ENCODE measurements at places on chromosomes 7 and 10. TPM values are rescaled to one million over a fixed set of nuclear protein-coding genes. Genes with fewer than 3 reads are reported as not detected.

SPDYE11 gene
- not detected for polyA plus RNA-seq

GRCh38 chr7:96481796-96482195 is 159.9 kb upstream of the SLC25A13 start:
- H3K36me3 ChIP-seq: no peaks in the 10 kb centered on the region
- no peak overlapping the region for H3K27ac ChIP-seq
- no peak for DNase-seq
- H3K4me1 ChIP-seq: peaks cover 11% of the 10 kb centered on the region

BHLHA15 gene
- polyA plus RNA-seq: not detected

COL28A1 gene
- polyA plus RNA-seq: not detected

CPEB3 gene
- not detected for polyA plus RNA-seq

DNA sequence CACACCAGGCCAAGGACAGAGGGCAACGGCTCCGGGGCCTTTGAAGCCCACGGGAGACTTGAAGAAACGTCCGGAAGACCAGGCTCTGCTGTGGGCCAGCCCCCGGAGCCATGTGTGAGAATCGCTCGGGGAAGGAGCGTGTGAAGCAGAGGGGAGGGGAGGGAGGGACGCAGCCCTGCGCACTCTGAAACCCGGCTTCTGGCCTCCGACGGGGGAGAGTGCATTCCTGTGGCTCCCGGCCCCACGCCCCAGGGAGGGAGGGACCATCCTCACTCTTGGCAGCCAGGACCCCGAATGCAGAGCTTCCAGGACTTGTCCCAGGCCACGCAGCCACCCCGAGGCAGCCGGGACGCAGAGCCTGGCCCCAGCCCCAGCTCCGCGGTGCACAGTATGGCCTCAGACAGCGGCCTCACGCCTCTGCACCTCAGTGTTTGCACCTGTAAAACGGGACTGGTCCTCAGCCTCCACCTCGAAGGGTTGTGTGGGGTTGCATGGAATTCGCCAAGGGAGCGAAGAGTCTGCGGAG is 67.4 kb downstream of the PDGFA start:
- no peak overlapping the region for H3K27ac ChIP-seq
- H3K36me3 ChIP-seq: no peaks in the 10 kb centered on the region
- peaks cover 10% of the 10 kb centered on the region for H3K4me1 ChIP-seq
- no peak for DNase-seq

ACTR3C gene
- 6.5 TPM for polyA plus RNA-seq

GRCh38 chr7:119271147-119271779 is 1001.7 kb upstream of the KCND2 start:
- H3K4me1 ChIP-seq: no peaks in the 10 kb centered on the region
- H3K36me3 ChIP-seq: no peaks in the 10 kb centered on the region
- no peak for DNase-seq
- H3K27me3 ChIP-seq: peaks cover 1% of the 10 kb centered on the region

- H3K4me1 ChIP-seq: peaks cover 2% of the 10 kb centered on the region
- no peak overlapping the region for H3K4me3 ChIP-seq
- H3K27ac ChIP-seq: peak overlapping the region; percentile 39
- peaks cover 38% of the 10 kb centered on the region for H3K36me3 ChIP-seq
- no peak for DNase-seq
- H3K27me3 ChIP-seq: peaks cover 3% of the 10 kb centered on the region
Observed at GRCh38 chr10:70879207-70879606, 9.2 kb downstream of the PCBD1 start.

DNA sequence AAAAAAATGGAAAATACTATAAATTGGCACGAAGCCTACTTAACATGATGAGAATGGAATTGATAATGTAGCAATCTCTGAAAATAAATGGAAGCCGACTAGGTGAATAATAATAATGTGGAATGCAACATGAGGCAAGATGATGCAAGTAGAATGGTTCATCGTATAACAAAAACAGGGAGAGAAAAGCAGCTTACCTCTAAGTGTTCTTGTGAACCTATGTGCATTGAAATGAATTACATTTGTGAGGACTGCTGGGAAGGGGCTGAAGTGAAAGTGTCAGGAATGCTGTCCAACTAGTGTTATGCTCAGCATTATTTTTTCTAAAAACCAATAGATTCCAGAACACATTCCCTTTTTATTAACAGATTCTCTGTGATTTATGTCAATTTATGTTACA is 440.6 kb upstream of the LRRN3 start:
- DNase-seq: no peak
- H3K27ac ChIP-seq: no peak overlapping the region
- H3K27me3 ChIP-seq: no peaks in the 10 kb centered on the region
- H3K4me1 ChIP-seq: no peaks in the 10 kb centered on the region

GRCh38 chr7:106448992-106449859 is 164.4 kb upstream of the NAMPT start:
- no peak overlapping the region for H3K4me3 ChIP-seq
- H3K36me3 ChIP-seq: no peaks in the 10 kb centered on the region
- H3K4me1 ChIP-seq: no peaks in the 10 kb centered on the region
- no peak overlapping the region for H3K27ac ChIP-seq

- no peaks in the 10 kb centered on the region for H3K27me3 ChIP-seq
- DNase-seq: no peak
- no peak overlapping the region for H3K4me3 ChIP-seq
- H3K36me3 ChIP-seq: peaks cover 4% of the 10 kb centered on the region
Observed at GRCh38 chr7:150399421-150400007, 20.4 kb downstream of the ZNF775 start.

GRCh38 chr10:100448951-100449350 is 13.9 kb upstream of the WNT8B start:
- H3K27me3 ChIP-seq: peaks cover 3% of the 10 kb centered on the region
- no peaks in the 10 kb centered on the region for H3K36me3 ChIP-seq
- H3K27ac ChIP-seq: no peak overlapping the region
- DNase-seq: no peak
- no peak overlapping the region for H3K4me3 ChIP-seq
- H3K4me1 ChIP-seq: no peaks in the 10 kb centered on the region

DNA sequence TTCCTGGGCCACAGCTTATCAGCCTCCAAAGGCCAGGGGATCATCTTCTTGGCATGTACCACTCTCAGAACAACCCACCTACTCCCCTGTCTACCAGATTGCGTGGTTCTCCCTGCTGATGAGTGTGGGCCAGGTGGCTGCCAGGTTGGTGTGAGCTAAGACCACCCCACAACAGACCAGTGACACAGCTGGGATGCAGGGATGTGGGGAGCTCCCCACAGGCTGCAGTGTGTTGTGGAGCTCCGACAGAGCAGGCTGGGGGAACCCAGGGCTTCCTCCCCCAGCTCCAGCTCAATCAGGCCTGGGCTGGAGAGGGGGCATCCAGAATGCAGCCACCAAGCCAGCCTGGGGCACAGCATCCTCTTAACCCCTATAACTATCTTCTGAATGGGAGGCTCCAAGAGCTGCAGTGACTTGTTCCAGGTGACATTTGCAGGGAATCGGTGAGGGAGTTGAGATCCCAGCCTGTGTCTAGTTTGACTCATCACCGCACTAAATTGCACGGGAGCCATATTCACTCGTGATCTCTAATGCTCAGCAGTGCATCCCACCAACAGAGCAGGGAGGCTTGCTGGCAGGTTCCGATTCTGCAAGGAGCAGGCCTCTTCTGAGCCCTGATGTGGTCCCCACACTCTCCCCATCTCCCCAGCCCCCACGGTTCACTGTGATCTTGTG is 596 bp upstream of the GDF2 start:
- no peak overlapping the region for H3K4me3 ChIP-seq
- H3K27ac ChIP-seq: no peak overlapping the region
- H3K36me3 ChIP-seq: no peaks in the 10 kb centered on the region
- no peaks in the 10 kb centered on the region for H3K4me1 ChIP-seq
- peaks cover 5% of the 10 kb centered on the region for H3K27me3 ChIP-seq

DNA sequence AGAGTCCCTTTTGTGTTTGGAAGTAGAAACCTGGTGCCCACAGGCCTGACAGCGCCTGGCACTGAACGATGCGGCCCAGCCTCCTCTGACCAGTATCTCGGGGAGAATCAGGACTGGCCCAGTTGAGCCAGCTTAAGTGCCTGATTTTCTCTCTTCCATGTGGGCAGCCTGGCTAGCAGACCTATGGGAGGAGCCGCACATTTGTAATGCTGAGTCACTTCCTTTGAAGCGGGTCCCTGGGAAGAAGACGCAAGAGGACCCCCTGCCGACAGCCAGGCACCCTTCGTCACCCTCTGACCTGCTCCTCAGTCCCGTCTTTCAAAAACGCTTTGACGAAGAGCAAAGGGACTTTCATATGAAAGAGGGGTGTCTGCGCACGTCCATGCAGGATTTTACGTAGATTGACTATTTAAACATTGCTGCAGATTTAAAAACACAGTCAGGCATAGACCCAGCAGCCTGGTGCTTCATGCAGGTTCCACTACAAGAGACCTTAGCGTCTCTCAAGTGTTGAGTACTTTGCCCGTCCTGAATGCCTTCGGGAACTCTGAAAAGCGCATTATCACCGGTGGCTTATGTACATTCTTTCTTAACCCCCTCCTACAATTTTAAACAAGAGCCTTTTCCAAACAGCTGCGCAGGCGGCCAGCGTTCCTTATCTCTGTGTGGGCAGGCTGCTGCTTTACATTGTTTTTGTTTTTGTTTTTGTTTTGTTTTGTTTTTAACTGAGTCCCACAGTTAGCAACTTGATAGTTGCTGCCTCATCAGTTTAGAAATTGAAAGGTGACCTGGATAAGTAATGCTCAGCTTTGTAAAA is 36.5 kb upstream of the AP5Z1 start:
- peaks cover 3% of the 10 kb centered on the region for H3K36me3 ChIP-seq
- H3K4me1 ChIP-seq: peaks cover 73% of the 10 kb centered on the region
- H3K4me3 ChIP-seq: no peak overlapping the region
- DNase-seq: no peak

FAM13C gene
- not detected for polyA plus RNA-seq

FKBP6 gene
- polyA plus RNA-seq: not detected

DNA sequence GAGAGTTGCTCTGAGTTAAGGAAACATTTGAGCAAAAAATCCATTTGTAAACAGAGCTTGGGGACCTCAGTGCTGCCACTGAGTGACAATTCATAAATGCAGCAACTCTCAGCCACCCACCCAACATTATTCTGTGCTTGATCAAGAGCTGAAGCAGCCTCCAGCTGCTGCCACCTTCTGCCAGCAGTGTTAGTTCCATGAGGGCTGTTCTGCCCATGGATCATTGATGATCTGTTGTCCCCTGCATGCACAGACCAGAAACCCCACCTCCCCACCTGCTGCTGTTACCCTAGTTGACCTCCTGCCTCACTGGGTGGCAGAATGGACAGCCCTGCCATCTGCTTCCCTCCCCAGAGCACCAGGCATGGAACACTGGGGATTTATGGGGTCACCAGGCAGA is 305.4 kb downstream of the KCNMA1 start:
- DNase-seq: no peak
- peaks cover 5% of the 10 kb centered on the region for H3K27me3 ChIP-seq
- H3K27ac ChIP-seq: no peak overlapping the region
- peaks cover 10% of the 10 kb centered on the region for H3K4me1 ChIP-seq

GRCh38 chr10:7412237-7412927 is 1.5 kb upstream of the SFMBT2 start:
- H3K4me3 ChIP-seq: peak overlapping the region; percentile 93
- DNase-seq: peak; percentile 23
- no peaks in the 10 kb centered on the region for H3K36me3 ChIP-seq
- H3K27ac ChIP-seq: no peak overlapping the region
- H3K4me1 ChIP-seq: peaks cover 34% of the 10 kb centered on the region

HEPACAM2 gene
- 0.11 TPM for polyA plus RNA-seq

TMEM225B gene
- polyA plus RNA-seq: 1.3 TPM

GRCh38 chr7:111328487-111328886 is 233.8 kb downstream of the IMMP2L start:
- no peak for DNase-seq
- H3K4me3 ChIP-seq: no peak overlapping the region
- no peaks in the 10 kb centered on the region for H3K36me3 ChIP-seq
- H3K27ac ChIP-seq: no peak overlapping the region

GRCh38 chr7:140342727-140343514 is 55.4 kb downstream of the SLC37A3 start:
- peaks cover 31% of the 10 kb centered on the region for H3K36me3 ChIP-seq
- DNase-seq: no peak
- H3K4me1 ChIP-seq: no peaks in the 10 kb centered on the region
- no peaks in the 10 kb centered on the region for H3K27me3 ChIP-seq
- H3K4me3 ChIP-seq: no peak overlapping the region

DNA sequence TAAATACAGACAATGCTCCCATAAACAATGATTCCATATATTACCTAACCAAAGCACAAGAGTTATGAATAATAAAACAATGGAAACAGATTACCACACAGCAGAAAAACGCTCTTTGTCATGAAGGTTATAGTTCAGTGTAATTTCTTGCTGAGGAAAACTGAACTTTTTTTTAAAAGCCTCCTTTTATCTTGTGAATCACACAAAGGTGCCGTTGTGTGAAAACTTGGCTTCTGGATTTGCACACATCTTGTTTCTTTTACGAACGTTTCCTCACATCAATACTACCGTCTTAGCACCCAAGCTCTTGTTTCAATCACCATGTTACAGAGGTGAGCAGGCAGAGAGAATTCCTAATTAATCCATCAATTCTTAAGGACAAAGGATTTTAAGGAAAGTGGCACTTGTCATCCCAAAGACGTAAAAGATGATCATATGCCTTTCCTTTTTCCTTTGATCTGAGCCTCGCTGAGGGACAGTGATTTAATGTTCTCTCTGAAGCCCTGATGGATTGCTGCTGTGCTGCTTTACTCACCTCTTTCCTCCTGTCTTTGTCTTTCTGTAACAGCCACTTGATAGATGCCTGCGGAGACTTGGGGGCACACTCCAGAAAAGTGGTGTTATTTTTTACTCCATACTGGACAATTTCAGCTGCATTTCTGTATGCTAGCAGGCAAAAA is 110.1 kb downstream of the CD36 start:
- H3K4me3 ChIP-seq: no peak overlapping the region
- no peak overlapping the region for H3K27ac ChIP-seq
- DNase-seq: no peak
- H3K27me3 ChIP-seq: peaks cover 1% of the 10 kb centered on the region

DNA sequence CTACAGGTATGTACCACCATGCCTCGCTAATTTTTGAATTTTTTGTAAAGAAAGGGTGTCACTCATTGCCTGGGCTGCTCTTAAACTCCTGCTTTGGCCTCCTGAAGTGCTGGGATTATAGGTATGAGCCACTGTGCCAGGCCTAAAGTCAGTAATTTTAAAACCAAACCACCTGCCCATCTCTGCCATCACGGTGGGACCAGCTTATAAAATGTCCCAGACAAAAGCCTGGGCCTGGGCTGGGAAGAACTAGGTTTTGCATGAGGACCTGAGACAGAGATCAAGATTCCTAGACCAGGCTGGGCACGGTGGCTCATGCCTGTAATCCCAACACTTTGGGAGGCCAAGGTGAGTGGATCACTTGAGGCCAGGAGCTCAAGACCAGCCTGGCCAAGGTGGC is 395.6 kb downstream of the CALN1 start:
- no peak overlapping the region for H3K27ac ChIP-seq
- H3K4me3 ChIP-seq: no peak overlapping the region
- no peak for DNase-seq
- H3K27me3 ChIP-seq: no peaks in the 10 kb centered on the region
- no peaks in the 10 kb centered on the region for H3K4me1 ChIP-seq
